ENCODE measurements at places on chromosomes 2 and 18.

DNA sequence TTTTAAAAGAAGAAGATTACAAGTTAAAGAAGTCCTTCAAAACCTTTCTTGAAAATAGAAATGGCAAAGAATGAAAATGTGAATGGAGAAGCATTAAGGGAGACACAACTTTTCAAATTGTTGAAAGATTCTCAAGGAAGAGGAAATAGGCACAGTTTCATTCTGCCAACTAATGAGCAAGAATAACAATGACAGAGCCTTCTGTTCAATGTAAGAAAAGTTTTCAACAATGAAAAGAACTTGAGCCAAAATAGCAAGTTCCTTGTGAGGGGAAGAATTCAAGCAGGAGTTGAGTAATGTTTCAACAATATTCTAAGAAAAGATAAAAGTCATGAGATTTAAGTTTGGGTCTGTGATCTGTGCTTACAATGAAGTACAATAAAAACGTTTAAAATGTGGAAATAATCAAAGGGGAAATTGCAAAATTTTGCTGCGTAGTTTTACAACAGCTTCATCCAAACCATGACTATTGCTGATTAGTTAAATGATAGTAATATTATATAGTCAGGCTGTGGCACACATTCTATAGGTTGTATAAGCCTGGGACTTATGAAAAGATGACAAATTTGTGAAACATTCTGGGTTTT, 122.6 kb downstream of the METTL4 start:
- no peak for DNase-seq

GRCh38 chr2:188695953-188696352, 278.2 kb upstream of the COL3A1 start:
- DNase-seq = no peak

GRCh38 chr2:3807853-3808252, 104.5 kb downstream of the DCDC2C start:
- no peak for DNase-seq

- DNase-seq = no peak
These were observed 177.3 kb downstream of the HDAC4 start for GRCh38 chr2:239223310-239224198.

GRCh38 chr2:25307949-25308557, 33.7 kb downstream of the DNMT3A start:
- DNase-seq = no peak

- DNase-seq = no peak
These were observed 2176.3 kb upstream of the CELF4 start for GRCh38 chr18:39741755-39742466.

DNA sequence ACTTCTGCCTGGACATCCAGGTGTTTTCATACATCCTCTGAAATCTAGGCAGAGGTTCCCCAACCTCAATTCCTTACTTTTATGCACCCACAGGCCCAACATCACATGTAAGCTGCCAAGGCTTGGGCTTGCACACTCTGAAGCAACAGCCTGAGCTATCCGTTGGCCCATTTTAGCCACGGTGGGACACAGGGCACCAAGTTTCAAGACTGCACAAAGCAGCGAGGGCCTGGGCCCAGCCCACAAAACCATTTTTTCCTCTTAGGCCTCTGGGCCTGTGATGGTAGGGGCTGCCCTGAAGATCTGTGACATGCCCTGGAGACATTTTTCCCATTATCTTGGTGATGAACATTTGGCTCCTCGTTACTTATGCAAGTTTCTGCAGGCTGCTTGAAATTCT, 5.9 kb downstream of the C2orf69 start:
- DNase-seq = no peak

DNA sequence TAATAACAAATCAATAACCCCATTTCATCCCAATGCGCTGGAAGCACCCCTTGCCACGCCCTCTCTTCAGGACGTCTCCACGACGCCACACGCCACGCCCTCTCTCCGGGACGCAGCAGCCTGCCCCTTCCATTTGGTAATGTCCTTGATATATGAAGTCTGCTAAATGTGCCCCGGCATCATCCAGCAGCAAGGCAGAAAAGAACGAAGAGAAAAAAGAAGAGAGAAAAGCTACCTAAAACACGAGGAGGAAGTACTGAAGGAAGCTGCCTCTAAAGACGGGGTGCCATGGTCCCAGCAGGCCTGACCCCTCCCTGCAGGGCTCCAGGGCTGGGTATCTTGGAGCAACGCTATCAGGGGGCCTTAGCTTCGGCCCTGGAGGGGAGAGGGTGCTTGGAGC, 41.8 kb downstream of the CNGA3 start:
- DNase-seq = no peak

GRCh38 chr2:159117658-159118057, 149.2 kb downstream of the TANC1 start:
- DNase-seq = no peak

DNA sequence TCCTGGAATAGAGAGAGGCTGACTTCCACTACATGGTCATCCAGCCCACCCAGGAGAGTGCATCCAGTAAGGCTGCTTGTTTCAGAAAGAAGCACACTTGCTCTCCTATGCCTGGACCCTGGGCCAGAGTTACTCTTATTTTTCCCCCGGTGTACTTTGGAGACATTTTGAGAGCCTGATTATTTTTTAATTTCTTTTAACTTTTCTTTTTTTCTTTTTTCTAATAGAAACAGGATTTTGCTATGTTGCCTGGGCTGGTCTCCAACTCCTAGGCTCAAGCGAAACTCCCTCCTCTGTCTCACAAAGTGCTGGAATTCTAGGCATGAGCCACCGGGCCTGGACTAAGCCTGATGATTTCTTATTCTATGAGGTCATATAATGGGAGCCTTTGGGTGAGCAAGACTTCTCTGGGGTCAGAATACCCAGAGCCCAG, 62.2 kb downstream of the RPL37A start:
- DNase-seq = no peak

DNA sequence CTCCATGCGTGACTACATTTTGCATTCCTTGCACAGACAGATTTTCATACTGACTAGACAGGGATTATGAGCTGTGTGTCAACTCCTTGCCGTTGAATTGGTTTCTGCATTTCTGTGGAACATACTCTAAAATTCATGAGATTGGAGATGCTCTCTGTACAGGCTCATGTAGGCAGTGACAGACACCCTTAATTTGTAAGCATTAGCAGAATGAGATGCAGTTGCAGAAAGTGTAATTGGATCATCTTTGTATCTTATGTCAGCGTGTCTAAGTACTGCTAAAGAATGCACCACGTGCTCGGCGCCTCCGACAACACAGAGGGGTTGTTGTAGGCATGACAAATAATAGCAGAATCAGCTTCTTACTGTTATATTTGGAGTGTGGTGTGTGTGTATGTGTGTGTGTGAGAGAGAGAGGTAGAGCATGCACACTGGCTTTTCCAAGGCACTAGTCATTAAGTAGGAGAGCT, 212.4 kb downstream of the CMPK2 start:
- DNase-seq = no peak

- no peak for DNase-seq
These were observed 84.5 kb downstream of the ABI2 start for GRCh38 chr2:203412546-203413331.

GRCh38 chr2:170201734-170202393, 23.9 kb downstream of the MYO3B start:
- no peak for DNase-seq

GRCh38 chr2:111940333-111941196, 42.2 kb downstream of the MERTK start:
- DNase-seq = no peak

GRCh38 chr2:190561094-190561493, 26.6 kb upstream of the NEMP2 start:
- no peak for DNase-seq

DNA sequence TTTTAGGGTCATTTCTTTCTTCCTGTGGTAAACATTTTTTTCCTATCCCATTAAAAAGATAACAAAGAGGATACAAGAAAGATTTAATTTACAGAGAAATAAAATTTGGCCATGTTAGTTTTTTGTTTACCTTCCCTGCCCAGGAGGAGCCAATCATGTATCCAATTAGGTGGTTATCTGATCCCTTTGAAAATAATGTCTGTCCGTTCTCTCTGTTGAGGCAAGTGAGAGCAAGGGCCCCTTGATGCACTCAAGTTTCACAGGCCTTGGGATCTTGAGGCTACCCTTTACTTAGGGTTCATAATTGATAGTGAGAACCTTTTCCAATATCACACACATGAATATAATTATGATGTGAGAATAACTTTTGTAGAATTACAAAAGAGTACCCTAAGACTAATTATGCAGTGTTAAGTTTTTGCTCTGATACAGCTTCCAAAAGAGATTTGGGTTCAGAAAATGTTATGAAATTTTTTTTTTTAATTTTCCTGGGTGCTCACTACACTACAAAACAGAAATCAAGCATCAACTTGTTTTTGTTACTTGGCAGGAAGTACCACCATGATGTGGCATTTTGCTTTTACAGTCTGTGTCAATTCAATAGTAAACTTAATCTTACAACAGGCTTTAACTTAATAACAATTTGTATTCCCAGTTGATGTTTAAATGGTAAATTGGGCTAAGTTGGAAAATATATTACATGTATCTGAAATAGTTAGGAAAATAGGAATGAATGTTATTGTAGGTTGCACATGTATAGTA, 42.0 kb downstream of the AFTPH start:
- DNase-seq = no peak

- no peak for DNase-seq
These were observed 149.7 kb upstream of the ZNF236 start for GRCh38 chr18:76672627-76673026.

DNA sequence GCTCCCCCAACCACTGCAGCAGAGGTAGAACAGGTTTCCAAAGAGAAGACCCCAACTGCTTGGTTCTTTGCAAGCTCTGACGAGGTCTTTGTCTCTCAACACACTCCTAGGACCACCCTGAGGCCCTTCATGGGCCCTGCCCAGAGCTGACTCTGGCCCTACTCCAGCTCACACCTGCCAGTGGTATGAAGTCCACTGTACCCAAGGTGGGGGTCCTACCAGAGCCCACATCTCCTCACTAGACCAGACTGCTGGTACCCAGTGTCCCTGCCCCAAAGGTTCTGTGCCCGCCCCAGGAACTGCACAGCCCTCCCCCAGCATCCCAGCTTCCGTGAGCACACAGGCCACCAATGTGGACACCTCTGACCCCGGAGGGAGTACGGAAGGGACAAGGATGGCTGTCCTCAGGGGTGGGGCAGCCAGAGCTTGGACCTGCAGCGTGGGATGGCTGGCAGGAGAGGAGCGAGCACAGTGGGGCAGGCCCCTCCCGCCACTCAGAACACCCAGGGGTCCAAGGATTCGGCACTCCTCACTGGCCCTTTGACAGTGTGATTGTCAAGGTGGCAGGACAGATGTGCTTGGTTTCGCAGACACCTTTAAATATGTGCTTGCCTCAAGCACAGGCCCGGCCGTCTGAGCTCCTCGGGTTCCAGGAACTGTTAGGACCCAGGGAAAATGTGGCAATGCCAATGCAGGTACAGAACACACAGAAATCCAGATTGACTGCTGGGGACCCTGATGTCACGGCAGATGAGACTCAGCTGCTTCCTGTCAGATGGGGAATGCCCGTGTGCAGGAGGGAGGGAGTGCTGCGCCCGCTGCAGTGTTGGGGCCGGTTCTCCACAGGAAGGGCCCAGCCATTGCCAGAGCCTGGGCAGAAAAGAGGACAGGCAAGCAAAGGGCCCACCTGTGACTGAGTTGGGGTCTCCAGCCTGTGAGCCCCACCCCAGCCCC, 51.2 kb downstream of the MTERF4 start:
- no peak for DNase-seq

GRCh38 chr18:56787390-56787789, 136.2 kb downstream of the WDR7 start:
- DNase-seq = no peak

DNA sequence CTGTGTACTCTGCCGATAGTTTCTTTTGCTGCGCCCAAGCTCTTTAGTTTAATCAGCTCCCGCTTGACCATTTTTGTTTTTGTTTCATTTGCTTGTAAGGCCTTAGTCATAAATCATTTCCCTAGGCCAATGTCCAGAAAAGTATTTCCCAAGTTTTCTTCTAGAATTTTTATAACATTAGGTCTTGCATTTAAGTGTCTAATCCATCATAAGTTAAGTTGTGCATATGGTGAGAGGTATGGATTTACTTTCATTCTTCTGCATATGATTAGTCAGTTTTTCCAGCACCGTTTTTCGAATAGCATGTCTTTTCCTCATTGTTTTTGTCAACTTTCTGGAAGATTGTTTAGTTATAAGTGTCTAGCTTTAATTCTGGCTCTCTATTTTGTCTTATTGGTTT, 484.8 kb upstream of the CNTNAP5 start:
- no peak for DNase-seq

DNA sequence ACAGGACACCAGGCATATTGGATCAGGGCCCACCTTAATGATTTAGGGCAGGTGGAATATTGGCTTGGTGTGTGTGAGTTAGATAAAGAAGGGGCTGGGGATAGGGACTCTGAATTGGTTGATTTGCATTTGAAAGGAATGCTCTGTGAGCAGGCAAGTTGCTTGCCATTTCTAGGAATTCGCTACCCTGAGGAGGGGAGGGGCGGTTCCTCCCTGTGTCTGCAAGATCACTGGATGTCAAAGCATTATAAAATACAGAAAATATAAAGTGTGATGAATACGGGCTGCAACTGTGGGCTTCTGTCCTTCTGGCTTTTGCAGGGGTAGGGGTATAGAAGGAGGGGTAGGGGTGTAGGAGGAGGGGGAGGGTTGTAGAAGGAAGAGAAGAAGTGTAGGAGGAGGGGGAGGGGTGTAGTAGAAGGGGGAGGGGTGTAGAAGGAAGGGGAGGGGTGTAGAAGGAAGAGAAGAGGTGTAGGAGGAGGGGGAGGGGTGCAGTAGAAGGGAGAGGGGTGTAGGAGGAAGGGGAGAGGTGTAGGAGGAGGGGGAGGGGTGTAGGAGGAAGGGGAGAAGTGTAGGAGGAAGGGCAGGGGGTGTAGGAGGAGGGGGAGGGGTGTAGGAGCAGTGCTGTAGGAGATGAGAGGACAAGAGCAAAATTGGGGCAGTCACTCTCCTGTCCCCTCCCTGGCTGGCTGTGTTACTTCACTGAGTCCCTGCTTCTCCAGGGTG, 238.0 kb upstream of the COPS8 start:
- DNase-seq = no peak

- no peak for DNase-seq
These were observed 86.8 kb downstream of the MAIP1 start for GRCh38 chr2:200042102-200042735.

- DNase-seq = no peak
These were observed 15.6 kb upstream of the ASAP2 start for GRCh38 chr2:9191041-9191481.

DNA sequence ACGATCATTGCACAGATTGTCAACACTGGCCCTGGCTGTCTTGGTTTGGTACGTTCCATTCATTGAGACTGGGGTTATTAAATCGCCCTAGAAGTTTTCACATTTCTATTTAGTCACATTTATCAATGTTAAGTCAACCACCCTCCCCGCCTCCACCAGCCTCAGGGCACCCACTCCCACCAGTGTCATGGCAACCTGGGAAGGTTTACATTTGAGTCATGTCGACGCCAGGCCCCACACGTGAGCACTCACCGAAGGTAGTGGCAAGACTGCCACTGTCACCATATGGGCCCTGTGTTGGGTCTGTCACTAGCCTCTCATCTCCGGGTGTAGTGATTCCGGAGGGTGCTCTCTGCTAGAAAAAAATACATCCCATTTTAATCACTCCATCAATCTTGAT, 194.2 kb downstream of the TWIST2 start:
- no peak for DNase-seq

- no peak for DNase-seq
These were observed 40.3 kb downstream of the ZEB2 start for GRCh38 chr2:144479659-144480058.

Data from activated T-helper 1 cell treated with anti-CD3 and anti-CD28 coated beads, Interleukin-2, amount 50 U/mL, for 16 hours (primary cell).